IMR-90 (cell line): ENCODE measurements at places on chromosomes 7 and 10.

- no peak for DNase-seq
Observed at GRCh38 chr7:69927461-69927860, 329.2 kb downstream of the AUTS2 start.

GRCh38 chr10:77872947-77873535 lies 53.5 kb downstream of the DLG5 start:
- no peak for DNase-seq

DNA sequence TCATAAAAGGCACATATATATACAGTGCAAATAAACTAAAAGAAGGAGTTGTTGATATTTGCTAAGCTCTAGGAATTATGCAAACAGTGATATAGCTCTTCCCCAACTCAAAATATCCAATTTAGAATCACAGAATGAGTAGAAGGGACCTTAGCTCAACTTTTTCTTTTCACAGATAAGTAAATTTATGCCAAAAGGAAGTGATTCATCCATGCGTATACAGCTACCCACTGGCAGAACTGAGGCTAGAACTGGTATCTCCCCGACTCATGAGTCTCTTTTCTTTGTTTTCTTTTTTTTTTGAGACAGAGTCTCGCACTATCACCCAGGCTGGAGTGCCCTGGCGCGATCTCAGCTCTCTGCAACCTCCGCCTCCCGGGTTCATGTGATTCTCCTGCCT lies 54.2 kb upstream of the SVIL start:
- peak; percentile 84 for DNase-seq

DNA sequence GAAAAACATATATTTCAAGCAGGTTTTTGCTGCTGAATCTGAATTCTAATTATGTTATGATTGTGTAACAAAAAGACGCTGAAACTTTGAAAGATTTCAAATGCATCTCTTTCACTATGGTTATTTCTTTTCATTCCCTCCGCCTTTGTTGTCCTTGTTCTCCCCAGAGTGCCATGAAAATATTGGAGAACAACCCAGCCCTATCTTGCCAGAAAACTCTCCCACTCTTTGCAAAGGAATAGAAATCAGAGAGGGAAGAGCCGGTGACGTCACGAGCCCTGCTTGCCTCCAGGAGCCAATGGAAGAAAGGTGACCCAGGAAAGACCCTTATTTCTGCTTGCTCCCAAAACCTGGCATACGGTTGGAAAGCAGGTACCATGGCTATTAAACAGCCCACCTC lies 3.4 kb downstream of the GFRA1 start:
- no peak for DNase-seq

DNA sequence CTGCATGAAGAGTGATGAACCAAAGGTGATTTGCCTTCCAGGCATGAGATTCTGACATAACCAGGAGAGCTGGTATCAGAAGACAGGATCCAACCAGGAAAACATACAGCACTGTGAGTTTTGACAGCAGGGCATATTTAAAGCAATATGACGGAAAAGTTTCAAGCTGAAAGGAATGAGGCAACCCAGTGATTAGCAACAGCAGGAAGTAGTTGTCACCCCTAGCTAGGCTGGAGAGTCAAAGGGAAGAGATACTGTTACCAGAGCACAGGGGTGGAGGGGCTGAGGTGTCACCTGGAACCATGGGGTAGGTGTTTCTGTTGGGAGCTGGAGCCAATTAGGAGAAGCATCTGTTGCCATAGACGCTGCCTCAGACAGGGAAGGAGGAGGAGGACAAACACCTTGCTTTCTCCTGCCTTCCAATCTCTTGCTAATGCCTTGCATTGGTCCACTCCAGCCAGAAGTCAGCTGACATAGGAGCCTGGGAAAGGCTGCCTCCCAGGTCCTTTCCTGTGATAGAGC lies 125.4 kb upstream of the SORCS3 start:
- no peak for DNase-seq

- peak; percentile 62 for DNase-seq
Observed at GRCh38 chr10:47374611-47375536, 9.2 kb downstream of the ZNF488 start.

DNA sequence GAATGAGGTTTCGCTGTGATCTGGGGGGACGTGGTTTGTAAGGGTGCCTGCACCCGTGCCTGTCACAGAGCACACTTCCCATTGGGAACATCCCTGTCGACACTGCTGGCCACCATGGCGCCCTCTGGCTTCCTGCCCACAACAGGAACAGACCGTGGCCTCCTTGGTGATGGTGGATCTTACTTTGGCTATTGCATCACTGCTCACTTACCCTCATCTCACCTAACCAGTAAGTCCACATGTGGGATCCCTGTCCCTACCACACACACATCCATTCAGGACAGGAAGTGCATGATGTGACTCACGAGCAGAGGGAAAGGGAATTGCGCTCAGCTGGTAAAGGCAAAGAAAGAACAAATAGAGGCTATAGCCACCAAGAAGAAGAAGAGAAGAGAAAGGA lies 26.2 kb upstream of the SEC61G start:
- DNase-seq: peak; percentile 30

DNA sequence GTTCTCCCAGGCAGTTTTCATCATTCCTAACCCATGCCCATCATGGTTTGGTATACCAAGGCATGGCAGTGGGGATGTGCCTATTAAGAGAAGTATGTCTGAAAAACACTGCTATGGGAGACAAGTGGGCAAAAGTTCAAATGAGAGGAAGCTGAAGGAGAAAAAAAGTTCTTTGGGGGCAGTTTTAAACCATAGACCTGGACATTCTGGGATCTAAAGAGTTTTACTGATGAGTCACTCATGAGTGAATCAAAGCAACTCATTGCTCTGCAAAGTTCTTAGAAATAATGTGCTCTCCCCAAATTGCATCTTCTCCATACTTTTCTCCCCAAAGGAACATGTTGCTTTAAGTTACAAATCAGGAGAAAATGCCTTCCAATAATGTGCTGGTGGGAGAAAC lies 256.9 kb upstream of the MTPN start:
- DNase-seq: no peak

- DNase-seq: no peak
Observed at GRCh38 chr10:78545756-78546155, 512.1 kb downstream of the RPS24 start.

- DNase-seq: no peak
Observed at GRCh38 chr10:98458809-98459784, 12.4 kb upstream of the HPS1 start.

- no peak for DNase-seq
Observed at GRCh38 chr7:159062569-159062968, 82.1 kb downstream of the VIPR2 start.

DNA sequence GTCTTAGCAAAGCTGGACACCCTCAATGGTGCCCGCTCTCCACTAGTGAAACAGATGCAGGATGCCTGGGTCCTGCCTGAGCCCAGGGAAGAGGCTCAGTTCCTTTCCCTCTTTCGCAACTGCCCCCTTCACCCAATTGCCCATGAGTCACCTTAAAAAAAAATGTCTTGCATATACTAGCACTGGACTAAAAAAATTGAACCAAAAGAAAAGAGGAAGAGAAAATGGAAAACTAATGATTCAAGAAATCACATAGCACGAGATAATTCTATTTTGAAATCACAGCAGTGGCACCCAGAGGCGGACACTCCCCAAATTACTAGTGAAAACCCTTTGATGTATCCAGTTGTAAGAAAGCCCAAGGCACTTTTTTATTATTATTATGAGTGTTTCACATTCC lies 972.5 kb downstream of the LRMDA start:
- peak; percentile 36 for DNase-seq

- DNase-seq: no peak
Observed at GRCh38 chr7:2650451-2650850, 18.7 kb downstream of the TTYH3 start.

DNA sequence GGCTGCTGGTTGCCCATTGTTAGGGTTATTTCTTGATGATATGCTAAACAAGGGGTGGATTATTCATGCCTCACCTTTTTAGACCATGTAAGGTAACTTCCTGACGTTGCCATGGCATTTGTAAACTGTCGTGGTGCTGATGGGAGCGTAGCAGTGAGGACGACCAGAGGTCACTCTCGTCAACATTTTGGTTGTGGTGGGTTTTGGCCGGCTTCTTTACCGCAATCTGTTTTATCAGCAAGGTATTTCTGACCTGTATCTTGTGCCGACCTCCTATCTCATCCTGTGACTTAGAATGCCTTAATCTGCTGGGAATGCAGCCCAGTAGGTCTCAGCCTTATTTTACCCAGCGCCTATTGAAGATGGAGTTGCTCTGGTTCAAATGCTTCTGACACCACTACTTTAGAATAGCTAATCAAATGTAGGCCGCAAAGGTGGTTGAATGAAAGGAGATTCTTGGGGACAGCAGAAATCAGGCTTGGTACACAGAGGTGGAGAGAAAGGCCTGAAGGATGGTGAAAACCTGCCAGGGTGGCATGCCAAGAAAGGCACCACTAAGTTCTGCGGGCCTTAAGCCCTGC lies 17.9 kb upstream of the SMO start:
- DNase-seq: no peak

GRCh38 chr10:112801748-112802147 lies 148.3 kb upstream of the TCF7L2 start:
- DNase-seq: no peak

DNA sequence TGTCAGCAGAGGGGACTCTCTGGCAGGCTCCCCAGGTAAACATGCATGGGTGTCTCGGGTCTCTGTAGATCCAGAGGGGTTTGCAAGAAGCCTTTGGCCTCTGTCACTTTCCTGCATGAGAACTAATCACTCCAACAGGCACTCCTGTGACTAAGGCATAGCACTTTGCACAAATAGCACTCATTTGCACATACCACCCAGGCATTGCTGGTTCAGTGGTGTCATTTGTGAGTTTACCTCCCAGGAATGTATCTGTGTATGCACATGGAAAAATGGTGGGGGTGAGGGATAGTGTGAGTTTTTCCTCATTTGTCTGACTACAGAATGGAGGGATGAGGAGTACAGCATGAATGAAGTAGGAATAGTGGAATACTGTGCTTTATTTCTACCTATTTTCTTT lies 39.5 kb downstream of the CNNM1 start:
- peak; percentile 43 for DNase-seq

DNA sequence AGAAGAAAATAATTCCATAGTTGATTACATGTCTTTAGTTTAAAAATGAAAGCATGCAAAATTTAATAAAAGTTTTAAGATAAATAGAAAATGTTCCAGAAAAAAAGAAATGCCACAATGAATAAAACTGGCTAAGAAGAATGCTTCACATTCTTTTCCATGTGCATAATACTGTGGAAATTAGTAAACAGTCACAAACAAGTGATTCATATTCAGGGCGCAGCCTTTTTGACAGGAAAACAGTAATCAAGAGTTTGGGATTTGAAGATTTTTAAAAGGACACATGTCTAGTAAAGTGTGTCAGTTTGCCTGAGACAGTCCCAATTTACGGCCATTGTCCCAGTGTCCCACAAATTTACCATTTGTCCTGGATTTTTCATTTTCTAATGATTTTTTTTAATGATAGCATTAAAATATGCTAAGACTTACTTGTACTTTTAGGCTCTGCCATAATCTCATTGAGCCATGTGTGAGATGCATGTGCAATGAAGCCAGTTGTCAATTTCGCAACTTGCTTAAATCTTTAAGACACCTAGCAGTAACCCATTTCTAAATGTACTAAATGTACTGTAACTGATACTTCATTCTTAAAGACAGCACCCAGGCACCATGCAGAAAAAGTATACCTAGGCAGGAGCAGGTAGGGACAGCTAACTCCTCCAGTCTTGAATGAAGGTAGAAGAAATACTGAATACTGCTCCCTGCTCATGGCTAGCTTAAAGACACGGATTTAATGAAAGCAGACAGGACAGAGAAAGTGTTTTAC lies 46.9 kb downstream of the ZNF438 start:
- DNase-seq: no peak

DNA sequence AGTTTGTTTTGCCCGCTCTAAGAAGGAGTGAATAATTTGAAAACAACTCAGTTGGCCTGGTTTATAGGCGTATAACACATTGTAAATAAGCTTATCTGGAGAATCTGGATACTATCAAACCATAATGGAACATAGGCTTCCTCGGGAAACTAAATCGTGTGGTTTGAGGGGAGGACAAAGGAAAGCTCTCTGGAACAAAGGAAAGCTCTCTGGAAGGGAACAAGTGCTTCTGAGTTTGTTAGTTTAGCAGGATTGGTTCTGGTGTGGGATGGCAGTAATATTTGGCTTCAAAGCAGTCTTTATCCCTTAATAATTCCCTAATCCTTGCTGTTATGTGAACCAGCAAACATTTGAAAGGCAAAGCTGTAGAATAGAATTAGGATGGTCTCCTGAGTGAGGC lies 15.0 kb upstream of the SLK start:
- no peak for DNase-seq
